ENCODE measurements at places on chromosomes 3 and 15.
A peak's percentile ranks its signal among the peaks of the same experiment; 100 is the strongest.

DNA sequence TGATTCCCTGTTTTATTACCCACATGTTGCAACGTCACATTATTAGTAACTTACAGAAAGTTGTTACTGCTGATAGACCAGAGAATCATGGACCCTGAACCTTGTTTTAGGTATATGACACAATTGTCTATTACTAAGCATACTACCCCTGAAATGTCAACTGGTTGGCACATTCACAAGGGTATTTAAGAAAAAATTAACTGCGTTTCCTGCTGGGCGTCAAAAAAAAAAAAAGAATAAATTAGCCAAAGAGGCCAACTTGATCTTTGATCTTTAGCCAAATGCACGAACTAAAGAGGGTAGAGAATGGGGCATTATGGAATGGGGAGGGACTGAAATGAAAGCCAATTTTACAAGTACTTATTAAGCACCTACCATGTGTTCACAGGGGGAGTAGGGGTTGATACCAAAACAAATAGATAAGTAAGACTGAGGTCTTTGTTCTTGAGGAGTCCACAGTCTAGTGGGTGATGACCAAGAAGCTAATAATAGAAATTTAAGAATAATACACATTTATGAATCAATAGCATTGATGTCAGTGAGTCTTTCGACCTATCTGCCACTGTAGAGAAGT lies 17.8 kb upstream of the MUC13 start:
- DNase-seq: no peak

DNA sequence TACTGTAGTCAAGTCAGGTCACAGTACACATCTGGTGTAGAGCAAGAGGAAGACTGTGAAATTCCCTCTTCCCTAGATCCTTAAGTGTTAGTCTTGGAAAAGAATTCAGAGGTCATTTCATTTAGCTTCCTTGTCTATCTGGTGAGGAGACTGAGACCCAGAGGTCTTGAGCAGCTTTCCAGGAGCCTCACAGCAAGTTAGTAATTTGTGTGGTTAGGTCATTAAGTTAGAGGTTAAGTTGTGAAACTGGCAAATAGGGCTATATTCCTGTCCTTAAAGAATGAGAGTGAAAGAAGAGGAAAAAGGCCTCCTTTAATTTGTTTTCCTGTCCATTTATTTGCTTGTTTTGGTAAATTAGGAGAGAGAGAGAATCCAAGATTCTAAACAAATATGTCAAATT lies 9.0 kb downstream of the PODXL2 start:
- DNase-seq: no peak

GRCh38 chr15:47246317-47246716 lies 471.0 kb upstream of the SEMA6D start:
- no peak for DNase-seq

DNA sequence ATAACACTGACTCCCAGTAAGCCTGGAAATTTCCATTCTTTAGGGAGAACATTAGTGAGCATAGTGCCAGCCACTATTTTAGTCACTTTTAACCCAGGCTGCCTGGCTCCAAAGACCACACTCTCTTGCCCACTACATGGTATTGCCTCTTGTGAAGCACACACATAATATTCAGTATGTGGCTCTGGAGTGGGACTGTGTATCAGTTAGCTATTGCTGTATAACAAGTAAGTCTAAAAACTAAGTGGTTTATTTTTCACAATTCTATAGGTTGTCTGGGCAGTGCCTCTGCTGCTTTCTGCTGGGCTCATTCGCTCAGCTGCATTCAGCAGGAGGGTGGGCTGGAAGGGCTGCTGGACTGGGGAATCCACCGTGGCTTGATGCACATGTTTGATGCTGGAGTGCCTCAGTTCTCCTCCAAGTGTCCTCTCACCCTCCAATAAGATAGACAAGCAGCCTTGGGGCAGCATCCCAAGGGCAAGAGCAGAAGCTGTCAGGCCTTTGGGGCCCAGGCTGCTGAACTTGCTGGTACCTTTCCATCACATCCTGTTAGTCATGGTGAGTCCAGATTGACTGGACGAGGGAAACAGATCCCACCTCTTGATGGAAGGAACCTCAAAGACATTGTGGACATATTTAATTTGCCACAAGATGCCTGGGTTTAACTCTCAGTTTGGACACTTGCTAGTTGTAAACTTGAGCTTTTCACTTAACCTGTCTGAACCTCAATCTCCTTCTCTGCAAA lies 66.6 kb upstream of the TLE3 start:
- no peak for DNase-seq

- no peak for DNase-seq
Measured at GRCh38 chr3:2578560-2578959, 479.9 kb downstream of the CNTN4 start.

- DNase-seq: no peak
Measured at GRCh38 chr3:72171946-72172345, 387.0 kb upstream of the PROK2 start.

DNA sequence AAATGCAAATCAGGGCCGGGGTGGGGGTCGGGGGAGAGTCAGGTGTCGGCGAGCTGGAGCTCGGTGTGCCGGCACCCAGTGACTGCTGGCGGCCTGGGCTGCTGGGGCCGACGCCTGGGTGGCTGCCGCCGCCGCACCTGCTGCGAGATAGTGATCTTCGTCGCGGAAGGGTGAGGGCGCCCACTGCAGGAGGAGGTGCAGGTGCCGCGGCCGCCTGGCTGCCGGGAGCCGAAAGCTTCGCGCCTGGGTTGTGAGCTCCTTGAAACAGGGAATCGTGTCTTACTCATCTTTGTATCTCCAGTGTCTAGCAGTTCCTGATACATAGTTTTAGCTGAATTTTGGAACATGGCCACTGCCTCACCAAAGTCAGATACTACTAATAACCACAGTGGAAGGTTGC lies 64.0 kb upstream of the CPOX start:
- peak; percentile 22 for DNase-seq

DNA sequence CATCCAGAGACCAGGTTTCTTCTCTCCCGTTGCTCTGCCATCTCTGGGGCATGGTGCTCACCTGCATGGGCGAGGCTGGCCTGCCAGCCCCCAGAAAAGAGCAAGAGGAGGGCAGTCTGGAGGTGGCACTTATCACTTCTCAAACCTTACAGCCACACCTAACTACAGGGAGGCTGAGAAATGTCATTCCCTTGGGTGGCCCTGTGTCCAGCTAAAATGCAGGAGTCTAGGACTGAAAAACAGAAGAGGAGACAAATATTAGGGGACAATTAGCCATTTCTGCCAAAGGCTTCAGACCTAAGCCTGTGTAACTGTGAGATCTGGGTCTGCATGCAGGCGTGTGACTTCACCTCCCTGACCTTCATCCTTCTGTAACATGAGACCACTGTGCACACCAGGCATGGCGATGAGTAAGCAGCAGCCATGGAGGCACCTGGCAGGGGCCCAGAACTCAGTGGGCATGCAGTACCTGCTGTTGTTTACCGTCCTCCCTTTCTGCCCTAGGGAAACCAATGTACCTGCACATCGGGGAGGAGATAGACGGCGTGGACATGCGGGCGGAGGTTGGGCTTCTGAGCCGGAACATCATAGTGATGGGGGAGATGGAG lies 83.4 kb downstream of the MESD start:
- peak; percentile 46 for DNase-seq

DNA sequence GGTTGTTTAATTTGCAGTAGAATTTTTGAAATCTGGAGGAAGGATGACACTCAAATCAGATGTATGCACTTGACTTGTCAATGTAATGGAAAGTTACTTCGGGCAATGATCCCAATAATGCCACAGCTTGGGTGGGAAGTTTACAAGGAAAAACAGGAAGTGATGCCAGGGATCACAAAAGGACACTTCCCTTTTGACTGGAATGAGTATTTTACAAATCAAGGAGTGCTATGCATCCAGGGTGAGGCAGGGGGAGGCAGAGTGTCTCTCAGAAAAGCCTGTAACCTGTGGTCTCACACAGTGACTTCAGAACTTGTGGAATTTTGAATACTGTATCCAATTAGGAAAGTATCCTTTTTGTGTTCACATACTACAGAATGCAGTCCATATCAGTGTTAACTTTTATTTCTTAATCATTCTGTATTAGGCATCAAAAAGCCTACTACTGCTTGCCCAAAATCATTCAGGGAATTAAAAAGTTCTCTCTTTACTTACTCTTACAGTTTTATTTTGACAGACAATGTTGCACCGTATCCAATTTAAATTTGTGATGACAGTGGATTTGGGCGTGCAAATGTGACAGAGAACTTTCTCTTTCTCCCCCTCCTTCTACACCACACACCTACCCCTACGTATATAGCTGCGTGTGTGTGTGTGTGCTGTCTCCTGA lies 445.1 kb downstream of the MECOM start:
- peak; percentile 65 for DNase-seq

DNA sequence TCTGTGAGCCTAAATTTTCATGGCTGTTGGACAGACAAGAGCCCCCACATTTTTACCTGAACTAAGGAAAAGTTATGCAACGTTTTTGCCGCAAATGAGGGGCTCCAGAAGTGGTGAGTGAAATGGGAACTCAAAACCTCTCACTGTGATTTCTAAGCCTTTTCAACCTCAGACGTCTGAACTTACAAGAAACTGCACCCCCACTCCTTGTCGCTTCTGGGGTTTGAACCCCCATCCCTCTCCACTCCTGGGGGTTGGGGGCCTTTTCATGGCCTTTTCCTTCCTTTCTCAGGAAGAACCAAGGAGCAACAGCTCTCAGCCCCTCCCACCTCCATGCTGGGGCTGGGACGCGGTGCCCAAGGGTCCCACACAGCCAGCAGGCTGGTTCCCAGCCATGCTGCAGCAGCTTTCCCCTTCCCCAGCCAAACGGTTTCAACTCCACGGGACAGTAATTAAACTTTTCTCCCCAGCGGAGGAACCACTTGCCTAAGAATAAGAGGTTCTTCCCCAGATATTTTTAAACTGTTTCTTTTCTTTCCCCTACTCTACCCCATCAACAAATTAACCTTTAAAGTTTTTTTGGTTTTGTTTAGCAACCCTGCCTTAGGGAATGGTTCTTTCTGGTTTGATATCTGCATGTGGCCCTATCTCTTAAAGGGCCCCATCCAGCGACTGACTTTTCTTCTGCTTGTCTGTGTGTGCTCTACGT lies 387.6 kb upstream of the CBLB start:
- no peak for DNase-seq

DNA sequence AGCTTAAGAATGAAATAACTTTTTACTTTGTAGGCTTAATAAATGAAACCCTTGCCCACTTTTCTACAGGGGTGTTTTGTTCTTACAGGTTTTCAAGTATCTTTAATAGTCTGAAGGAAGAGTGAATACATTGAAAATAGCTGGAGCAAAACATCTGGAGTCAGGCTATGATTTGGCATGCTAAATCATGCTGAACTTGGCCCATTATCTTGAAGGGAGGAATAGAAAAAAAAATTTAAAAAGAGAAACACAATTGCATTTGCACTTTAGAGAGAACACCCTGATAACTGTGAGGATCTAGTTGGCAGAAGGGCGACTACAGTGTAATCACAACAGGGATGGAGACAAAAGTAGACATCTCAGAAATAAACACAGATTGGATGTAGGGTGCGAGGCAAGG lies 1.8 kb upstream of the IQGAP1 start:
- no peak for DNase-seq

GRCh38 chr15:38972831-38973230 lies 408.2 kb upstream of the RASGRP1 start:
- no peak for DNase-seq

- DNase-seq: no peak
Measured at GRCh38 chr3:126040386-126040785, 43.5 kb downstream of the SLC41A3 start.

DNA sequence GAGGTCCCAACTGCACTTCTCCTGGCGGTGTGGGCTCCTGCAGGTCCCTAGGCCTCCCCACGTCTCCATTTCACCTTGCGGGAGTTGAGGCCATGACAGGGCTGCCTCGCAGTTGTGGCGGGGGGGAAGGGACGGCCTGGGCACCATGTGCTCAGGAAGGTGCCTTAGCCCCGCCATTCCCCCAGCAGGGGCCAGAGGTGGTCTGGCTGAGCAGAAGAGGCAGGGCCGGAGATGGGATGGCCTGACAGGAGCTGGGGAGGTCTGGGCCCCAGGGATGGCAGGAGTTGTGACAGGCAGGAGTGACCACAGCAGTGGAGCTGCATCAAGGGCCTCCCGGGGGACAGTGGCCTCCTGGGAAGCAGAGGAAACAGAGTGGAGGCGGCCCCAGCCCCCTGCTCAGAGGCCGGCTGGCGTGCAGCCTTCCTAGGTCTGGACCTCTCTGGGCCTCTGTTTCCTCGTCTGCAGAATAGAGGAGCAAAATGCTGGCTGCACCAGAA lies 18.7 kb upstream of the KLF15 start:
- no peak for DNase-seq

DNA sequence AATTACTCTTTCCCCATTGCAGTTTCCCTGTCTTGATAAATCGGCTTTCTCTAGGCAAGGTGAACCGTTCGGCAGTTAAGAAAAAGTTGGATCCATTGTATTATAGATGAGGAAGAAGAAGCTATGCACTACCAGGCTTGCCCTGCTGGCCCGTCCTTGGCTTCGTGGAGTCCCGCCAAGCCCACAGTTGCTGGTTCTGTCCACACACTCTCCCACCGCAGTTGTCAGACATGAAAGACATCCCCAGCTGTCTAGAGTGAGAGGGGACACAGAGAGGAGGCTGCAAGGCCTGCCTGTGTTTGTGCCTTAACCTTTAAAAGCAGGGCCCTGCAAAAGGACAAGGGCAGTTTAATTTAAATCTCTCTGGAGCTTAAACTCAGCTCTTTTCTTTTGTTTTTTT lies 47.2 kb upstream of the PLCL2 start:
- no peak for DNase-seq

DNA sequence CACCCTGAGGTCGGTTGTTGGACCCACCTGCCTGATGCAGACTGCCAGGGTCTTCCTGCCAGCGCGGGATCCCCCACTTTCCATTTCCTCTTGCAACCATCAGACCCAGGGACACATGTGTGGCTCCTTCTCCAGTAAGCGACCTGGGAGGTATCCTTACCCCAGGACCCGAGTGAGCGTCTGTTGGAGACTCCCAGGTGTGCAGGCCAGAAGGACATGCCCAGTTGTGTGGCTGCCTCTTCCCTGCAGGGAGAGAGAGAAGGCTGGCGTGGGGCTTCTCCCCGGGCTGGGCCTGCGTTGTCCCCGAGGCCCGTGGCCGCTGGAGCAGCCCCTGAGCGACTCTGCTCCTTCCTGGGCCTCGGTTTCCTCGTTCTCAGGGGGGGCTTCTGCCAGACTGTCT lies 56.8 kb downstream of the APBA2 start:
- DNase-seq: no peak

Measured in HEK293T (cell line).